ENCODE measurements at places on chromosomes 11 and 22.

GRCh38 chr11:11016943-11017342 lies 159.1 kb upstream of the ZBED5 start:
- no peak for DNase-seq

DNA sequence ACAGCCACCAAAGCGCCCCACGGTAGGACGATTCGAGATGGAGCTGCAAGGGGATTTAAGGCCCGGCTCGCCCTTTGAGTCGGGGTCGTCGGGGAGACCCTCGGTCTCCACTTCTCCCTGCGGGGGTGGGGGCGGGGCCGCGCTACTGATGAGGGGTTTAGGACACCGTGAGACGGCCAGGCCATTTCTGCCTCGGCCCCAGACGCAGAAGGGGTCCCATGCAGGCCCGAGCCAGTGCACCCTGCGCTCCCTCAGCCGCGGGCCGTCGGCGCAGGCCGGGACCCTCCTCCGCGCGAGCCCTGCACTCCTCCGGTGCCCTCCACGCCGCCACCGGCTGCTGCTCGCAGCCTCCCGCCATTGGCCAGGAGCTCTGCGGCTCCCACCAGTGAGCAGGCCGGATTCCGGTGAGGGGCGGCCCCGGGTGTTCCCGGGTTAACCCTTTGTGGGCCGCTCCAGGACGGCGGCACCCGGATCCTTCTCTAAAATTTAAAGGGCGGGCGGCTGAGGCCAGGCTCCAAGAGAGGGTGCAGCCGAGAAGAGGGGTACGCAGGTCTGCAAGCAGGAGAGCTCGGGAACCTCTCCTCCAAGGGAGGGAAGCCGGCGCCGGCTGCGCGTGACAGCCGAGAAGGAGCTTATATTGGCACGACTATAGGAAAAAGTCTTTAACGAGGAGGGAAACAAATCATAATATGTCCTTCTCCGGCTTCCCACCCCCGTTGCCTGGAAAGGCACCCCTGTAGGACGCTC lies 18.0 kb downstream of the CREB3L1 start:
- DNase-seq = peak; percentile 39

DNA sequence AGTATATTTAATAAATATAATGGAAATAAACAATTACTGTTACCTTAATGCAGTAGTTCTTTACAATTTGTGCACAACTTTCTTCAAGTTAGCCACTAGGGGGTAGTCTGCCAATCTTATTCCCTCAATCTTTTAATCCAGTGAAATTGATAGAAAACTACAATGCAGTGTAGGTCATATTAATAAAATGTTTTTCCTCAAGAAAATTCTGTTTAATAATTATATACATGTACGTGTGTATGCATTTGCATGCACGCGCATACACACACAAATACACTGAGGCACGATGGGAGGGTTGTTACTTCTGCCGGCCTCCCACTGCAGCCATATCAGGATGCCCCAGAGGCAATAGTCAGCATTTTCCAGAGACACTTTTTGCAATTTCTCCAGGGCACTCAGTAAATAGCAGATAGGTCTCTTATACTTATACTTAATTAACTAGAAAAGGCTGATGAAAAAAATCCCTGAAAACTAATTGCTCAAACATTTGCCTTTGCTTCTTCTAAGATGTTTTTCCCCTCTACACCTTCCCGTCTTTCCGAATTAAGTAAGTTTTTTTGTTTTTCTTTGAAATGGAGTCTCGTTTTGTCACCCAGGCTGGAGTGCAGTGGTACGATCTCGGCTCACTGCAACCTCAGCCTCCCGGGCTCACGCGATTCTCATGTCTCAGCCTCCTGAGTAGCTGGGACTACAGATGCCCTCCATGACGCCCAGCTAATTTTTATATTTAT lies 3.1 kb downstream of the GAB2 start:
- no peak for DNase-seq

DNA sequence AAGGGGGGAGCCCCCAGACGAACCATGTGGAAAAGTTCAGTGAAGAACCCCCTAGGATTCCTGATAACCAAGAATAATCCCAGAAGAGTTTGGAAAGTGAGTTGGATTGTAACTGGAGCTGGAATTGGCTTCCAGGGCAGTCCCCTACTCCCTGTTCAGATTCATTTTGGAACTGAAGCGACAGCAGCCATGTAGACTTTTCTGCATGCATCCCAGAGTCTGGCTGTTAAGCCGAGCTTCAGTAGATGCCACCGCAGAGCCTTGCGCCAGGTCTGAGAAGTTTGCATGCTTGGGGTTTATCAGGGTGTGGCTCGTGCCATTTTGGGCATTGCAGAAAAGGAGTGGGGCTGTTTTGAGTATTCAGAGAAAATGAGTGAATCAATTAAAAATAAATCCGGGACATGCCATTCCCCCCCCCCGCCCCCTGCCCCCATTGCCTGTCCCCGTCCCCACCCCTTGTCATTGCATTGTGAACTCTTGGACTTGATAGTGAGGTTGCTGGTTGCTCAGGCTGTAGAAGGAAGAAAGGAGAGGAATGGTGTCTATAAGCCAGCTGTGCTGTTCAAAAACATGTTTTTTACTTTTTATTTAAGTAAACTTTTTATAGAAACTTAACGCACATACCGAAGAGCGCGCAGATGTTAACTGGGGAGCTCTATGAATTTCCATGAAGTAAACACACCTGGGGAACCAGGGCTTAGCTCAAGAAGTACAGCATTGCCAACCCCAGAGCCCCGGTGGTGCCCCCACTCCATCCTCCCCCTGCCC lies 71.2 kb downstream of the LDLRAD3 start:
- no peak for DNase-seq

- DNase-seq = no peak
Observed at GRCh38 chr11:126990716-126991480, 9.7 kb downstream of the KIRREL3 start.

DNA sequence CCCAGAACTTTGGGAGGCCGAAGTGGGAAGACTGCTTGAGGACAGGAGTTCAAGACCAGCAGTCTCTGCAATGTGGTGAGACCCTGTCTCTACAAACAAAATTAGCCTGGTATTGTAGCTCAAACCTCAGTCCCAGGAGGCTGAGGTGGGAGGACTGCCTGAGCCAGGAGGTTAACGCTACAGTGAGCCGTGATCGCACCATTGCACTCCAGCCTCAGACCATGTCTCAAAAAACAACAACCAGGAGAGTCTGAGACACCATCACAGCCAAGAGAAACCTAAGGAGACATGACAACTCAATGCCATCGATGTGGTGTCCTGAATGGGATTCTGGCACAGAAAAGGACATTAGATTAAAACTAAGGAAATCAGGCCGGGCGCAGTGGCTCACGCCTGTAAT lies 28.3 kb upstream of the KDM2A start:
- DNase-seq = no peak

- no peak for DNase-seq
Observed at GRCh38 chr22:27409299-27409698, 392.3 kb downstream of the MN1 start.

Data from hypothalamus (tissue), 51 donors.